ENCODE measurements at places on chromosomes 7 and 10.

DNA sequence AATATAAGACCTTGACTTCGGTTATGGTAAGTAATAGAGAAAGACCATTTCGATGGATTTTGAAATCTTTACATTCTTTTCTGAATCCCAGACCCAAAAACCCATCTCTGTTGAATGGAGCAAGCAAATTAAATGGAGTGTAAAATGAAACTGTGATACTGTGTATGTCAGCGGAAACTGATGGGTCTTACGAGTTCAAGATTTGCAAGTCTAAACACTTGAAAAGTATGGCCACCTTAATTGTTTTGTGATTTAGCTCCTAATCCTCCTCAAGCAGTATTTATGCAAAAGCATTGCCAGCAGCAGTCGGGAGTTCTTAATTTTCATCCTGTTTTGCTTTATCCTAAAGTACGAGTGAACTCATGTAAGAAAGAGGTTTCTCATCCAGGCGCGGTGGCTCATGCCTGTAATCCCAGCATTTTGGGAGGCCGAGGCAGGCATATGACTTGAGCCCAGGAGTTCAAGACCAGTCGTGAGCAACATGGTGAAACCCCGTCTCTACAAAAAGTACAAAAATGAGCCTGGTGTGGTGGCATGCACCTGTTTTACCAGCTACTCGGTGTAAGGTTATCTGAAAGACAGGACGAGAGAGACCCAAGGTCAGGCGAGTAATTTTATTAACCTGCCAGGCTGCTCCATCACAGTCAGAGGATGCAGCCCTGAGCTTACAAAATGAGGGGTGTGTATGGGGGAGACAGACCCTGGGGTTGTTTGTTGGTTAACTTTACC lies 5.8 kb upstream of the DHTKD1 start:
- no peak for DNase-seq

- no peak for DNase-seq
Observed at GRCh38 chr10:128339753-128340152, 213.5 kb upstream of the MKI67 start.

DNA sequence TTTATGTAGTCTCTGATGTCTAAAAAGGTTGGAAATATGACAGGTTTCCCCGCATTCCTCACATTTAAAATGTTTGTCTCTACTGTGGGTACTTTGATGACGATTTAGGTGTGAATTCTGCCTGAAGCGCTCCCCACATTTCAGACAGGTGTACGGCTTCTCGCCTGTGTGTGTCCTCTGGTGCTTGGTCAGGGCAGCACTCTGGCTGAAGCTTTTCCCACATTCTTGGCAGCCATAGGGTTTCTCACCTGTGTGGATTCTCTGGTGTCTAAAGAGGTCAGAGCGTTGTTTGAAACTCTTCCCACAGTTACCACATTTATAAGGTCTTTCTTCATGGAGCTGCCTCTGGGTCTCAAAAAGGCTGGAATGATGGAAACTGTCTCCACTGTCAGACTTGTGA lies 6.3 kb downstream of the ZNF394 start:
- no peak for DNase-seq

DNA sequence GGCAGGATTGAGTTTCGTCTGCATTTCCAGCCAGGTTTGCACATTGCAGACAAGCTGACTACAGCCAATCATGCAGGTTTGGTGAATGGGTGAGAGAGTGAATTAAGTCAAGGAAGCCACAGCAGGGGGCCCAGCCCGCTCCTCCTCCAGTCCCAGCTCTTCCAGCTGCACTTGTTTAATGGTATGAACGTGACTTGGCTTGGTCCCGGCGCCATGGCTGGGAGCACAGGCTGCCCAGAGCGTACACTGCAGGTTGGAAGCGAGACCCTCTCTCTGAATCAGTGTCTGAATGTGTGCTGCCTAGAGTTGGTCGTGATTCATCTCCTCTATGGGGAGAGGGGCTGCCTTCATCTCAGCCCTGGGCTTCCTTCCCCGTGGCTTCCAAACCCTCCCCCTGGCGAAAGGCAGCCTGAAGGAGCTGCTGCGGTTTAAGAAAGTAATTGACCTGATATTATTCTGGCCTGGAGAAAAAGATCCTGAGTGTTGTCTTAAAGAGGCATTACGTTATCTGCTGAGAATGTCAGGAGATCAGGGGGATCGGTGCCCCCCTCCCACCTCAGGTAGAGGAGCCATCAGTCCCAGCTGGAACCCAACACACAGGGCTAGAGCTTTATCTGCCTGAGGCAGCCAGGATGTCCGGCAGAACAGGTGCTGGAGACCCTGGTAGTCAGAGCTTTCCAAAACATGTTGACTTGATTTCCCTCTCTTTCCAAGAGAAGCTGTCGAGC lies 132.1 kb downstream of the COL26A1 start:
- DNase-seq = no peak

DNA sequence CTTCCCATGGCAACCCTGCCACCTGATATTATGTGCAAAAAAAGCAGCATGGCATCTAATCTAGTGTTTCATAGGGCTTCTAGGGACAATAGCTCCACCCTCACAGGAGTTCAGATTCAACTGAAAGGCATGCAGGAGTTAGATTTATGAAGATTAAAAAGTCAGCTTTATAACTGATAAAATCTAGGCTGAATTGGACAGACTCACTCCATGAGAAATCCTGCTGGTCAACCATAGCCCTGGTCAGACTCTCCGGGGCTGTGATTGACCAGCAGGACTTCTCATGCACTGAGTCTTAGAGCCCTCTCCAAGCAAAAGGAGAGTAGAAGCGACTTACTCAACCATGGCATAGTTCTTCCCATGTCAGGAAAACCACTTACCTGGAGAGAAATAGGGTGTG lies 345.4 kb downstream of the NEBL start:
- no peak for DNase-seq

- no peak for DNase-seq
Observed at GRCh38 chr10:33334805-33335550, 511 bp upstream of the NRP1 start.

GRCh38 chr7:73827567-73828106 lies 3.2 kb upstream of the CLDN4 start:
- no peak for DNase-seq

DNA sequence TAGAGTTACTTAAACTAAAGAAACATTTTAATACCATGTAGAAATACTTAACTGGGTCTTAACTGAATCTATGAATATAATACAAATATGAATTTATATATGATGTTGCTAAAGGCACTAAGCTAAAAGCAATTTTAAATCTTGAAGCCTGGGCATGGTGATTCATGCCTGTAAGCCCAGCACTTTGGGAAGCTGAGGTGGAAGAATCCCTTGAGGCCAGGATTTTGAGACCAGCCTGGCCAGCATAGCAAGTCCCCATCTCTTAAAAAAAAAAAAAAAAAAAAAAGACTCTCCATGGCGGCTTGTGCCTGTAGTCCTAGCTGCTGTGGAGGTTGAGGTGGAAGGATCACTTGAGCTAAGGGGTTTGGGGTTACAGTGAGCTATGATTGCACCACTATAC lies 95.3 kb downstream of the CCSER2 start:
- no peak for DNase-seq

- DNase-seq = no peak
Observed at GRCh38 chr10:13956826-13957225, 370.1 kb downstream of the PRPF18 start.

GRCh38 chr10:94357193-94357592 lies 5.5 kb downstream of the NOC3L start:
- DNase-seq = no peak

GRCh38 chr7:105685161-105685560 lies 103.9 kb upstream of the EFCAB10 start:
- no peak for DNase-seq

- DNase-seq = no peak
Observed at GRCh38 chr7:92557808-92558362, 29.3 kb downstream of the RBM48 start.

DNA sequence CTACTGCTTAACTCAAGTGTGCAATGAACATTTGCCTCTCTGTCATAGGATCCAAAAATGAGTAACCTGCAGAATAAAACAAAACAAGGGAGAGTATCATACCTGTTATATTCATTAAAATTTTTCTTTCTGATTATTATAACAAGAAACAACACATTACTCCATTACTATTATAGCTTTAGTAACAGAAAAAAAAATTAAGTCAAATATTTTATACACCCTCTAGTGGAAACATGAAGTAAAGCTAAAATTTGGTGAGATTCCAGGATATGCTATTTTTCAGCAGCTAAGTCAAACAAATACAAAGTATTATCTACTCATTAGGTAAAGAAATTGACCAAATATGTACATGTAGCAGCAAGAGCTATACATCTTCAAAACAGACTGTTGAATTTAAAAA lies 56.3 kb downstream of the PDZD8 start:
- no peak for DNase-seq

DNA sequence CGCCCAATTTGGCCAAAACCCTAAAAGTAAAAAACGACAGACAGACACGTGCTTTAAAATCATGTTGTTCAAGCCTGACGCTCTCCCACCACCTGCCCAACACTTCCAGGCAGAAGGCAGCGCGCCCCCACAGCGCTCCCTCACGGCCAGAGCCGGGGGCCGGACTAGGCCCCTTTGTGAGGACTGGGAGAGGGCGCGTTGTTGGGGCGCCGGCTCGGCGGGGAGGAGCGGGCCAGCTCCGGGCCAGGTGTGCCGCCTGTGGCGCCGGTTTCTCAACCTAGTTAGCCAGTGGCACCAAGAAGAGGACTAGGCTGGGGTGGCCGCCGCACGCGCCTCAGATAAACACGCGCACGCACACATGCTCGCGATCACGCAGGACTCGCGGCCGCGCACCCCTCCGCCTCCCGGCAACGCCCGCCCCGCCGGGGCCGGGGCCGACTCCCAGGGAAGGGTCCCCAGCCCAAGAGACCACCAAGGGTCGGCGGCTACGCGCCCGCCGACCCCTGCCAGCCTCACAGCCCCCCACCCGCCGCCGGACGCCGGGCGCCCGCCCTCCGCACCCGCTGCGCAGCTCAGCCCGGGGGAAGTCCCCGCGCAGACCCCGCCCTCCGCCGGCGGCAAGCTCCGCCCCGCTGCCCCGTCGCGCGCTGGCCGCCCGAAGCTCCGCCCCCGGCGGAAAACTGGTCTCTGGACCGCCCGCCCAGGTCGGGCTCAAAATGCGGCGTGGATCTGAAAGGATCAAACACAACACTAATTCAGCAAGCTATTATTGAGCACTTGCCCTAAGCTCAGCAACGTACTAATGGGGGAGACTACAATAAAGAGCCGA lies at the start of gene IMMP2L:
TSS of gene IMMP2L (minus strand) at position 589 of the 829 bp plus-strand sequence.
- peak; percentile 94 for DNase-seq

GRCh38 chr7:17374654-17375053 lies 76.2 kb downstream of the AHR start:
- DNase-seq = no peak

- no peak for DNase-seq
Observed at GRCh38 chr10:17220652-17221100, 7.4 kb upstream of the VIM start.

GRCh38 chr10:52956861-52957260 lies 184.3 kb upstream of the MBL2 start:
- no peak for DNase-seq

GRCh38 chr10:75334720-75335119 lies 66.8 kb downstream of the ZNF503 start:
- no peak for DNase-seq

- peak; percentile 60 for DNase-seq
Observed at GRCh38 chr7:105521027-105521716, 899 bp downstream of the PUS7 start.

GRCh38 chr10:25257646-25258045 lies 82.8 kb downstream of the GPR158 start:
- DNase-seq = no peak
